ENCODE measurements at places on chromosomes 1 and 21.

GRCh38 chr1:231376875-231377549 is 38.9 kb downstream of the SPRTN start:
- DNase-seq, result no peak

DNA sequence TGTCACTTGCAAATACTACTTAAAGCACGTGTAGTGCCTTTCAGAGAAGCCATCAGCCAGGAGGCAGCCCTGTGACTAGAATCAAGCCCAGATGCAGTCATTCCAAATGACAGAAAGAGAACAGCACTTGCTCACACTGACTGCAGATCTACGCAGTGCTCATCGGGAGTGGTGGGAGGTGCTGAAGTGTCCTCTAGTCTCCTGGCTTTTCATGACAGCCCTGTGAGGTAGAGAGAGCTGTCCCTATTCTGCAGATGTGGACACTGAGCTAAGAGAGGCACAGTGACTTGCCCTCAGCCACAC is 62.3 kb upstream of the EDN2 start:
- no peak for DNase-seq

GRCh38 chr1:231329483-231329882 is 8.2 kb downstream of the EXOC8 start:
- no peak for DNase-seq

DNA sequence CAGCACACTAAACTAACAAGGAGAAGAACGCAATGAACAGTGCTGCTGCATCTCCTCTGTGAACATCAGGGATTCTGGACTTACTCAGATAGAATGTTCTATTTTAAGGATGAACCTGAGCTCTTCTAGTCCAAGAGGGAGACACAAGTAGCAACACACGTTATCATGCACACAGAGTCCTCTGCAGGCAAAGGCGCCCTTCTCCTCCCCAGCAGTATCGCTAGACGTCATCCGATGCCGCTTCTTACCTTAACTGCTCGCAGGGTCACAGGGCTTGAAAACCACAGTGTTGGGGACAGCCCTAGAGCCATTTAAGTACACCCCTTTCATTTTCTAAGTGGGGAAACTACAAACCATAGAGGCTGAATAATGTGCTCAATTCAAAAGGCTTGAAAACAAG is 74.5 kb downstream of the HIVEP3 start:
- no peak for DNase-seq

GRCh38 chr1:16727190-16728111 is 12.9 kb upstream of the RNU1-4 start:
- DNase-seq, result no peak

DNA sequence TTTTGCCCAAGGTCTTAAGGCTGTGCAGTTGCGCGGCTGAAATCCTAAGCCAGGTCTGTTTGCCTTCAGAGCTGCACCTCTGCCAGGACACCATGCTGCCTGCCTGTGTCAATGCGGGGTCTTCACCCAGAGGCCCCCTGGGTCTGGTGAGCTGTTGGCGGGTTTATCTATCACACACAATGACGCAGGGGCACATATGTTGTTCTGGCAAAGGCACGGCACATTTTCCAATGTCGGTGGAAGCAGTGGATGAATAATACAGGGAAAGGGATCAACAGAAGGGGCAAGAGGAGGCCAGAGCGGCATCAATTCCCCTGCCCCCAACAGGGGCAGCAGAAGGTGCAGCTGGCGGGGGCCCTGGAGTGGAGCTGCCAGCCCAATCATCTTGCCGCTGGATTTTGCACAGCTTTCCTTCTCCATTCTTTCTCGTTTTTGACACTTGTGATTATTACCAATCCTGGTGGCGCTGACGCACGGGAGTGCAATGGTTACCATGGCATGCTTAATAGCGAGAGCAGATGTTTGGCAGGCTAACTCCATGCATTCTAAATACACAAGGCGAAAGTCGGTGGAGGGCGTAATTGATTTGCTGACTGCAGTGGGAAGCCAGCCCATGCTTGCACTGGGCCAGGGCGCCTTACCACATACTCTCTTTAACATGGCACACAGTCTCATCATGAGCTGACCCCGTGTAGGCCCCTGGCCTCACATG is 45.8 kb upstream of the CYP2J2 start:
- no peak for DNase-seq

GRCh38 chr1:91876781-91877573 is 9.0 kb downstream of the TGFBR3 start:
- no peak for DNase-seq

- DNase-seq, result no peak
Measured at GRCh38 chr1:245183429-245183828, 28.6 kb downstream of the KIF26B start.

DNA sequence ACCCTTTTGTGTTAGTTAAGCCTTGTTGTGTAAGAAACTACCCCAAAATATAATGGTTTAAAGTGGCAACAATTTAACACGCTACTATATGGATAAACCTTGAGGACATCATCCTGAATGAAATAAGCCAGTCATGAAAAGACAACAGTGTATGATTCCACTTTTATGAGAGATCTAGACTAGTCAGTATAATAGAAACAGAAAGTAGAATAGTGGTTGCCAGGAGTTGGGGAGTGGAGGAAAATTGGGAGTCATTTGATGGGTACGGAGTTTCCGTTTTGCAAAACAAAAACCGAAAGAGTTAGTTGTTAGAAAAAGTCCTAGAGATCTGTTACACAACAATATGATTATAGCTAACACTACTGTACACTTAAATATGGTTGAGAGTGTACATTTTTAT is 16.0 kb upstream of the CHIA start:
- DNase-seq, result no peak

DNA sequence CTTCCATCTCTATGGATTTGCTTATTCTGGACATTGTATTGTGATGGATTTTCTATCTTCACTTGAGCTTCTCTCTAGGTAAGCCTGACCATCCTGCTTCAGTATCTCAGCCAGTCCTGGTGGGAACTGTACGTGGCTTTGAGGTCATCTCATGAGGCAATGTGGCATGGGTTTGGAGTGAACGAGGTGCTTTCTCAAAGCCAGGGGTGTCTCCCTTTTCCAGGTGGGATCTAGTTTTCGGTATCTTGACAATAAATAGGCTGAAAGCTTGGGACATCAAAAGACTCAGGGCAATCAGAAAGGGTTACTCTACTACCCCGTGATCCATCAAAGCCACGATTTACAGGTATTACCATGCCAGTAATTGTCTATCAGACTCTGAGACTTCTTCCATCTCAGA is 40.8 kb downstream of the AZIN2 start:
- no peak for DNase-seq

- DNase-seq, result no peak
Measured at GRCh38 chr1:196779093-196779492, 4.5 kb downstream of the CFHR3 start.

DNA sequence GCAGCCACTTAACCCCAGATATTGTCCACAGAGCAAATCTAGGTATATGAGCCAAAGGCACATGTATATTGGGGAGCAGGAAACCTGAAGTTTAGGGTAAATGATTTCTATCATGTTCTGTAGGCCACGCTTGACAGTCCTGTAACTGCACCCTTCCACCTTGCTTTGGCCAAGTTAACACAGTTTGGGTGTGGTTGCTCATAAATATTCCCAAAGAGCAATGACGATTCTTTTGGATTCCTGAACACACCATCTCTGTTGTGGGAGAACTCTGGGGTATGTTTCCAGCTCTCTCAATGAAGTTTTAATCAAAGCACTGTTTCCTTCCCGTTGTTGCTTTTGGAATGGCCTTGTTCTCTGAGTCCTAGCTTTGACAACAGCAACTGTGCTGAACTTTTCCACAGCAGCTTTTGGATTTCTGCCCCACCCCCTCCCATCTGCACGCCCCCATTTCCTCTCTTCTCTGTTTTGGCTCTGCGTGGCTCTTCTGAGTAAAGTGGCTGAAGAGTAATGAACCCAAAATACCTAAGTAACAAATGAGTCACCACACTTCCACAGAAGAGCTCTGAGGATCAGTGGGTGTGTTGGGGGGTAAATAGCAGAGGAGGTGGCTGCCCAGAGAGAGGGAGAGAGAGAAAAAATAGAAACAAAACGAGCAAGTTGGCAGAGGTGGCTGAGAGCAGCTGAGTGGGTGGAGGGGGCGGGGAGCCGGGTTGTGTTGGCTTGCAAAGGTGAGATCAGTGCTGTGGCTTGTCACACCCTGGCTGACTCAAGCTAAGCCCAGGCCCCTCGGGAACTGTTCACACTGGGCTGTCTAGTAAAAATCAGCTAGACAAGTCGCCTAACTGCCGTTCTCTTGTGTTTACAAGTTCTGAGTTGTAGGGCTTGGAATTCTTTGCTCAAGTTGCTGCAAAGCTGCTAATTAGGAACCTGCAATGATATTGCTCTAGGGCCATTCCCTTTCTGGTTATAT is 26.9 kb upstream of the RAP1A start:
- DNase-seq, result peak; percentile 67

DNA sequence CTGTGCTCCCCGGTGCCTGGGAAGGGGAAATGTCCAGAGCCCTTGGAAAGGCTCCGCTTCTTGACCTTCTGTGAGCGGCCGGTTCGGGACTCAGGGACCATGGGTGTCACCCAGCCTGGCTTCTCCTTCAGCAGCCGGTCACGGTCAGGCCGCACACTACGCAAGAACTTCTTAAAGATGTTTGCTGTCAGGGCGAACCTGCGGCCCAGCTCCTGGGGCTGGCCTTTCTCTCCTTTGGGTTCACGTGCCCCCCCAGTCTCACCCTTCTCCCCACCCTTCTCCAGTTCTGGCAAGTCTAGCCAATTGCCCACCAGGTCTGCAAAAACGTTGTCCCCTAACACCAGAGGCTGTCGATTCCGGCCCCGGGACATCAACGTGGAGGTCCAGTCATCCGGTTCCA is 12.1 kb downstream of the INKA2 start:
- no peak for DNase-seq

- no peak for DNase-seq
Measured at GRCh38 chr21:29349702-29350101, 51.0 kb downstream of the BACH1 start.

Data from urinary bladder (tissue), 4 donors.